ENCODE measurements at places on chromosomes 13 and 19.

DNA sequence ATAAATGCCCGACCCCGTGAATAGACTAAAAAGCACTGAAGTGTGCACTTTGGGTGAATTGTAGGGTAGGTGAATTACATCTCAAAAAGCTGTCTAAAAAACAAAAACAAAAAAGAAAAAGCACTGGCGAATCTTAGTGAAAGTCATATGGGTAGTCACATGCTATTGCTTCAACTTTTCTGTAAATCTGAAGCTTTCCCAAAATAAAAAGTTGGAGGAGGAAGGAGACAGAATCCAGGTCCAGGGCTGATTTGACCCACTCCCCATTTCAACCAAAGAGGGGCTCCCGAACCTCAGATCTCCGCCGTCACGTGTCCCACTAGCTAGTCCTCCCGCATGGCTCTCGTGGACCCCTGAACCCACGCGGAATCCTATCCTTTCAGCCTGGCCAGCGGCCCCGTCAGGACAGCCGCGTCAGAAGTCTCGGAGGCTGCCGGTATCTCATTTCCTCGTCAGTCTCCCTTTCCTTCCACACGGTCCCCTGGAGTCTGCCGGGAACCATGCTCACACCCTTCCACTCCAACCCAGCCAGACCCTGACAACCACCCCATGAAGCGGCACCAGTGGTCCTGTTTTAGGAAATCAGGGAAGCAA lies 6.1 kb downstream of the PPP1R12C start:
- DNase-seq, result no peak

- DNase-seq, result no peak
These were observed 10.3 kb upstream of the MEDAG start for GRCh38 chr13:30895773-30896172.

DNA sequence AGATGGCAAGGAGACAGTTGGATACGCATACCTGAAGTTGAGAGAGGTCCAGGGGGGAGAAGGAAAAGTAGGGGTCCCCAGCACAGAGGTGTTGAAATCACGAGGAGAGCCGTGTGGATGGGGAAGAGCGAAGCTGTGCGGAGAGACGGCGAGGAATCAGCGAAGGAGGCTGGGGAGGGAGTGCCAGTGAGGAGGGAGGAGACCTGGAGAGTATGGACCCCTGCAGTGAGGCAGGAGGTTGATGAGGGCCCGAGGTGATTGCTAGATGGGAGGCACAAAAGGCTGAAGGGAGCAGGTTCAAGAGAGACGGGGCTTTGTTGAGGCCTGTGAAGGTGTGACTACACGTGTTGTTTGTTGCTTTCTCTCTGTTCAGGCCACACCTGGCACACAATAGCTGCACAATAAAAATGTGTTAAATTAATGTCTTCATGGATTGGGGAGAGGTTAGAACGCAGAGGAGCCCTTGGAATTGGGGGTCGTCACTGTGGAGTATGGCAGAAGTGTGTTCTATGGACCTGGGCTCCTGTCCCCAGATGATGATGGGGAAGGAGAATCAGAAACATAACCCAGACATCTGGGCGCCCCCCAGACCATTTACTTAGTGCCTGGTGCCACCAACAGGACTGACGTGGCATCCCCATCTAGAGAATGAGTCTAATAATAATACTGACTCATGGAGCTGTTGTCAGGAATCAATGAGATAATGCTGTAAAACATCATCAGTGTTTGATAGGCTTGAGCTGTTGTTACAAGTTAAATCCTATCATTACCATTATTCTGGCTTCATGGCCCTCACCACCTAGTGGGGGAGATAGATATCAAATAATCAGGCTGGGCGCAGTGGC lies 137.5 kb downstream of the SIPA1L3 start:
- DNase-seq, result no peak

- DNase-seq, result no peak
These were observed 81.7 kb downstream of the RAP2A start for GRCh38 chr13:97515643-97516042.

- no peak for DNase-seq
These were observed 10.8 kb downstream of the PPP1R12C start for GRCh38 chr19:55106591-55106990.

DNA sequence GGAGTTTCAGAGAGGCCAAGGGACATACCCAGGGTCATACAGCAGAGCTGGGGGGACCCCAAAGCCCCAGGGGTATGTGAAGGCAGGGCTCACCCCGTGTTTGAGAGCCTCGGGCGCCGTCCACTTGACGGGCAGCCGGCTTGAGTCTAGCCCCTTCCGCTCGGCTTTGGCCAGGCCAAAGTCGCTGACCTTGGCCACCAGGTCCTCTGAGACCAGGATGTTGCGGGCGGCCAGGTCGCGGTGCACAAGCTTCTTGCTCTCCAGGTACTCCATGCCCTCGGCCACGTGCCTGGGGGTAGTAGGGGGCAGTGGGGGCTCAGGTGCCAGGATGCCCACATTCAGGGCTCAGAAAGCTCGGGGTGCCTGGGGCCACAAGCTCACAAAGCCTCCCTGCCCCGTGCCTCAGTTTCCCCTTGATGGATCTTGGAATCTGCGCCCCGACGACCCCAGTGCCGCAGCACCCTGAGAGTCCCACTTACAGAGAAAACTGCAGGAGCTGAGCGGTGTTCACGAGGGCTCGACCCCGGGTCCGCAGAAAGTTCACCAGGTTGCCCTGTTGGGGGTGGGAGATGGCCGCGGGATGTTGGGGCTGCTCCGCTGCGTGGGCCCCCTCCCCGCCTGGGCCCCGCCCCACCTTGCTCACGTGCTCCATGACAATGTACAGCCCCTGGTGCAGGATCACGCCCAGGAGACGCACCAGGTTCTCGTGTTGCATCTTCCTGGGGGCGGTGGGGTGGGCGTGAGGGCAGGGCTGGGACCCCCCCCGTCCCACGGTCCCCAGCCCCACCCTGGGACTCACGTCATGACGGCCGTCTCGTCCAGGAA lies 7.1 kb downstream of the MATK start:
- DNase-seq, result no peak

GRCh38 chr13:99465454-99465853 lies 35.8 kb upstream of the TM9SF2 start:
- no peak for DNase-seq

DNA sequence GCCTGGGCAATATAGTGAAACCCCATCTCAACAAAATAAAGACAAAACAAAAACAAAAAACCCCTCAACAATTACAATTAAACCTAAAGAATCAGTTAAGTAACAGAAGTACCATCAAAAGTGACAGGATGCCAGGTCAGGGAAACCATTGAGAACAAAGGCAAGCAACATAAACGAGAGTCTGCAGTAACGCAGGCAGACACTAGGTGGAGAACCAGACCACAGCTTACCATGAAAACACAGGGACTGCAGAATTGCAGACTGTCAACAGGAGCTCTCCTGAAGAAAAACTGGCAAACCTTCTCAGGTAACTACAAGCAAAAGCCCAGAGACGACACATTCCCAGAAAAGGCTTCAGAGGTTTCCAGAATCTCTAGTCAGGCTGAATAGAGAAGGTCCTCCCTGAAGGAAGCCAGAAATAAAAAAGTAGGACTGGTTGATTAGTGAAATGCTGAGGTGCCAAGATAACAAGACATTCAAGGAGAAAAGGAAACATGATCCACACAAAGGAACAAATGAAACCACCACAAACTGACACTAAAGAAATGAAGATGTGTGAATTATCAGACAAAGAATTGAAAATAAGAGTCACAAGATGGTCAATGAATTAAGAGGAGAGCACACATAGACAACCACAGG lies 2.2 kb upstream of the ZNF665 start:
- DNase-seq, result peak; percentile 84

- DNase-seq, result peak; percentile 82
These were observed 2.9 kb upstream of the C19orf85 start for GRCh38 chr19:55467236-55468053.

DNA sequence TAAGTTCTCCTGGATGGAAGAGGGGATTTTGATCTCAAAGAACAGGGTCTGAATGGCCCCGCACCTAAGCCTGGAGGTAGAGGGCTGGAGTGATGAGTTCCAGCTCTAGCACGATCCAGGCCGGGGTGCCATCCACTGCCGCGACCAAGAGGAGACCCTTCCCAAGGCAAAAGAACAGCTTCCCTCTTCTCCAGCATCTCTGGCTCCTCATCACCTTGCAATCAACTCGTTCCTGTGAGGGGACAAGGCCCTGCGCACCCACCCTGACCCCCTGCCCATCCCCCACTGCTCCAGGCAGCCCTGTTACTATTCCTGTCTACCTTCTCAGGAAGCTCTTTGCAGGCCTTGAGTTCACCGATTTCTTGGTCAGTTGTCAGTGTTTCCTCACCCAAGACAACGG lies 17.8 kb downstream of the COL4A1 start:
- DNase-seq, result no peak

- DNase-seq, result no peak
These were observed 107.6 kb downstream of the PIBF1 start for GRCh38 chr13:72889495-72889894.

DNA sequence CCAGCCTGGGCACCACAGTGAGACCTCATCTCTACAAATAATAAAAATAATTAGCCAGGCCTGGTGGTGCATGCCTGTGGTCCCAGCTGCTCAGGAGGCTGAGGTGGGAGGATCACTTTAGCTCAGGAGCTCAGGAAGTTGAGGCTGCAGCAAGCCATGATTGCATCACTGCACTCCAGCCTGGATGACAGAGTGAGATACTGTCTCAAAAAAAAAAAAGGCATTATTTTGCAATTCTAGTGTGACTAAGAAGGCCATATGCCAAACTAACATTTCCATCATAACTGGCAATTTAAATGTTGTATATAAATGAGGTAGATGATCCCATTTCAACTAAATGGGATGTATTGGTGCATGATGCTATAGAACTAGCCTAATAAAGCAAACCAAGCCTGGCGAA lies 632.8 kb upstream of the KLF12 start:
- DNase-seq, result no peak

GRCh38 chr13:76016799-76017400 lies 380.8 kb downstream of the LMO7 start:
- DNase-seq, result no peak

Measured in right forelimb (tissue), 1 donor.